ENCODE measurements at places on chromosomes 2 and 18. TPM values are rescaled to one million over a fixed set of nuclear protein-coding genes. Genes with fewer than 3 reads are reported as not detected.

DNA sequence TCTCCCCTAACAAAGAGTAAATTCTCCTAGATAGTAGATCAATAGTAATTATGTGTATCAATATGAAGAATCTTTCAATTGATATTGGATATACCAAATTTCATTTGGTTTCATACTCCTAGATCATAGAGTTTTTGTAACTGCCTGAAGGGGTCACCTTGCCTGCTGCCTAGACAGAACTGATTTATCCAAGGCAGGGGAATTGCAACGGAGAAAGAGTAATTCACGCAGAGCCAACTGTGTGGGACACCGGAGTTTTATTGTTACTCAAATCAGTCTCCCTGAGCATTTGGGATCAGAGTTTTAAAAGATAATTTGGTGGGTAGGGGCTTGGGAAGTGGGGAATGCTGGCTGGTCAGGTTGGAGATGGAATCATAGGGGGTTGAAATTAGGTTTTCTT is 92.2 kb upstream of the SLC8A1 start:
- no peak overlapping the region for H3K27ac ChIP-seq
- no peak overlapping the region for H3K4me3 ChIP-seq
- no peaks in the 10 kb centered on the region for H3K4me1 ChIP-seq
- DNase-seq: no peak

DNA sequence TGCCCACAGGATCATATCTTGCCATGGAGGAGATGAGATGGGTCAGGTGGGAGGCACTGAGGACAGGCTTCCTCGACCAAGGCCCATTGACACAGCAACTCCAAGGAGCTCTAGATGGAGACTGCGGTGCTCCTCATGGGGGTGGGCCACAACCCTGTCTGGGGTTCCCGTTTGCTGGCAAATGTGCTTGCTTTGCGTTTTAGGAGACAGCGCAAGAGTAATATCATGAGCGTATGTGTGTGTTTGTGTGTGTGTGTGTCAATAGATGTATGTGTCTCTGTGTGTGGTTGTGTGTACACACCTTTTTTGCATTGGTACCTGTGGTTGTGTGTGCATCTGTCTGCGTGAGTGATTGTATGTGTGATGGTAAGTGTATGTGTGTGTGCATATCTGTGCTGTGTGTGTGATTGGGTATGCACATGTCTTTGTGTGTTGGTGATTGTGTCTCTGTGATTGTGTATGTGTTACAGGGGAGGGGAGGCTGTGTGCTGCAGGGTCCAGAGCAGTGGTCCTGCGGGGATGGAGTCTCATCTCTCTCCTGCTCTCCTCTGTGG is 4.4 kb downstream of the FBLN7 start:
- no peaks in the 10 kb centered on the region for H3K4me1 ChIP-seq
- DNase-seq: no peak
- no peak overlapping the region for H3K4me3 ChIP-seq
- peaks cover 18% of the 10 kb centered on the region for H3K27me3 ChIP-seq
- peaks cover 13% of the 10 kb centered on the region for H3K36me3 ChIP-seq

GRCh38 chr2:155099784-155100183 is 401.3 kb downstream of the KCNJ3 start:
- no peak overlapping the region for H3K27ac ChIP-seq
- no peak for DNase-seq
- H3K36me3 ChIP-seq: peaks cover 24% of the 10 kb centered on the region
- peaks cover 5% of the 10 kb centered on the region for H3K4me1 ChIP-seq
- no peaks in the 10 kb centered on the region for H3K27me3 ChIP-seq
- H3K4me3 ChIP-seq: no peak overlapping the region

DNA sequence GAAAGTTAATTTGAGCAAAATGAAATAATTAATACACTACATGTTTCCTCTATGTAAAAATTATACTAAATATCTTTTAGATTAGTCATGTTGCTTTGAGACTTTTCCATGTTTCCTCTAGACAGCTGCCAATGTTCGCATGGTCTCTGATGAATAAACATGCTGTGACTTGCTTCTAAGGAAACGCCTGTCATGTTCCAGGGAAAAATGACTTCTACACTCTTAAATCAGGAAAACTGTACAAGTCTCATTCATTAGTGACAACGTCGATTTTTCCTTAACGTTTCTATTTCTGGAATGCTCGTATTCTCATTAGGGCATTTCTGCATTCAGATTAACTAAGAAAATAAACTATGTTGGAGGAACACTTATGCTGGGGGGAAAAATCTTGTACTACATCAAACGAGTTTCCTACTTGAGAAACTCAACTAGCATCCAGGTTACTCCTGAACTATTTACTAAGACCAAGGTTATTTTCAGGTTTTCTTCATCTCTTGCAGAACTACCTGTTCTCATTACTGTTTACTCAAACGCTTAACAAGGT is 1.6 kb downstream of the COBLL1 start:
- H3K27me3 ChIP-seq: peaks cover 3% of the 10 kb centered on the region
- H3K27ac ChIP-seq: no peak overlapping the region
- H3K36me3 ChIP-seq: no peaks in the 10 kb centered on the region
- peak overlapping the region; percentile 83 for H3K4me3 ChIP-seq
- DNase-seq: no peak

DNA sequence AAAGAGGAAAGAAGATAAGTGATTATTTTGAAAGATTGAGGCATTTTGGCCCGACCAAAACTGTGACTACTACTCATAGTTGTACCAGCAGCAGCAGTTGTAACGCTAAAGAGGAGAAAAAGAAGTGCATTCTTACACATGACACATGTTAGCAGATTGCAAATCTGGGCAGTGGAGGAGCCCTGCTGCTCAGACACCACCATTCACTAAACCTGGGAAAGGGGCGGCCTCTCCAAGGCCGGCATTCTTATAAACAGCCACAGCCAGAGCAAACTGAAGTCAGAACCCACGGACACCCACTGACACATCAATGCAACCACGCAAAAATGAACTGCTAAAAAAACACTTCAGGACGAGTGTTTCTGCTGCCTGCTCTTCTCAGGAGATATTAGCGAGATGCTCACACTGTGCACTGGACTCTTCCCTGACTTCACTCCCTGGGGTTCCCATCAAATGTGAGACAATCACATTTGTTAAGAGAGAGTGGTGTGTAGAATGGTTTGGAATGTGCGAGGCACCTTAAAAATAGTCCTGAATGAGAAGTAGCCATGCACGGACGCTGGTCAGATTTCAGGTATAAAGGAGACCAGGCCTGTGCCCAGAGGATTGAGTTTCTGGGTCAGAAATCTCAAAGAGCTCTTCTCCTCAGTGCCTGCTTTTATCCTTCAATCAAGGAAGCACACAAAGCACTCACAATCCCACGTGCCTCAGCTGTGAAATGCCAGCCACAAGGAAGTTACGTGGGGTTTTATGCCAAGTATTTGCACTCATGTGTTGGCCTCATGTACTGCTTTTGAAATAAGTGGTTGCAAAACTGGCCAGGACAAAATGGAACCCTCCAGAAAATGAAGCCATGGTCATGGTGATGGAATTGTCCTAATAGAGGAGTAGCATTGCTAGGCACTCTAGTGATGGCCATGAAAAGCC is 83.4 kb downstream of the MTCL1 start:
- no peak for DNase-seq
- peaks cover 9% of the 10 kb centered on the region for H3K27me3 ChIP-seq
- H3K4me3 ChIP-seq: no peak overlapping the region
- peak overlapping the region; percentile 9 for H3K27ac ChIP-seq

DNA sequence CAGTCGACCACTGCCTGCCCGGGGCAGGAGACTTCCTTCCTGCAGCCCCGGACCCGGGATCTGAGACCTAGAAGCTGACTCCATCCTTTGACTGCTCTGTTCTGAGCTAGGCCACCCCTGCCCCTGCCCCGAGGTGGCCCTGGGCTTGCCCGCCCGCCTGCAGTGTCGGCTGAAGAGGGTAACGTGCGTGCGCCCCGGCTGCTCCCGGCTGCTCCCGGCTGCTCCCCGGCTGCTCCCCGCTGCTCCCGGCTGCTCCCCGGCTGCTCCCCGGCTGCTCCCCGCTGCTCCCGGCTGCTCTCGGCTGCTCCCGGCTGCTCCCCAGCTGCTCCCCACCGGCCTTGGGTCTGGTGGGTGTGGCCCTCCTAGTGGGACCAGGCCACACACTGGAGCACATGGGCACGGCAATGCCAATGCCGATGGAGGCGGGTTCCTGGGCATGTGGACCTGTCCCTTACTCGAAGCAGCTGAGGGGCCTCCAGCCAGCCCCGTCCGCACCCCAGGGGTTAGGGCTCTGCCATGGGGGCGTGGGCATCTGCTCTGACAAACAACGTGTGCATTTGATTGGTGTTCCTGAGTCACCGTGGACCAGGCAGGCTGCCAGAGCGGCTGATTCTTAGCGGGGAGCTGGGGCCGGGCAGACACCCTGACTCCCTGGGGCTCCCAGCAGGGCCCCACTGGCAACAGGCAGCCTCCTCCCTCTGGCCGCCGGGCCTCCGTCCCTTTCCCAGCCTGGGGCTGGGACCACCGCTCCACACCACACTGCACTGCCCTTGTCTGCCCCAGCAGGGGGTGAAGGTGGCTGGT is 2.0 kb upstream of the GAL3ST2 start:
- H3K4me3 ChIP-seq: no peak overlapping the region
- DNase-seq: peak; percentile 20
- no peak overlapping the region for H3K27ac ChIP-seq
- H3K36me3 ChIP-seq: no peaks in the 10 kb centered on the region

GRCh38 chr2:64348386-64349130 is 105.4 kb upstream of the LGALSL start:
- H3K4me1 ChIP-seq: no peaks in the 10 kb centered on the region
- H3K36me3 ChIP-seq: peaks cover 7% of the 10 kb centered on the region
- no peak overlapping the region for H3K4me3 ChIP-seq
- H3K27ac ChIP-seq: no peak overlapping the region
- no peak for DNase-seq

DNA sequence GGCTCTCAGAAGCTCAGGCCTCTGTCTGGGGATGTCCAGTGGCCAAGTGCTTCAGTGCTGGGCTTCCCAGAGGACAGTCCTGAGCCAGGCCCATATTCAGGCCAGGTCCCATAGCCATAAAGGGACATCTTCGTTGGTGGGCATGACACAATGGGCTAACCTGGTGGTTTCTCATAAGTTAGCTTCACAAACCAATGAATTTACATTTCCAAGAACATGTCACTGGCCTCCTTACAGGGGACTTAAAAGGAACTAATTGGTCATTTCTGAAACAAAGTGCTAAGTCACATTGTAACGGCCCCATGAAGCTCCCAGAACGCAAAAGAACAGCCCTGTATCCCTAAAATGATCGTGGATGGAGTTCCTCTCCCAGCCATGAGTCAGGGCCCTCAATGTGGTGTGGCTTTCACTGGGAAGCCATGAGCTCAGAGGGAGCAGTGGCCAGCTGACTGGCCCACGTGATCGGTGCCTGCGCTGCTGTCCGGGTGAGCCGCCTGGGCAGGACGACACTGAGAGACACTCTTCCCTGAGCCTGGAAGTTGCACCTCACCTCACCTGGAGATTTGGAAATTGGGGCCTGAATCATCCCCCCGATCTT is 163.7 kb upstream of the APCDD1 start:
- H3K4me3 ChIP-seq: no peak overlapping the region
- peaks cover 10% of the 10 kb centered on the region for H3K36me3 ChIP-seq
- H3K4me1 ChIP-seq: peaks cover 22% of the 10 kb centered on the region
- no peak overlapping the region for H3K27ac ChIP-seq

DNA sequence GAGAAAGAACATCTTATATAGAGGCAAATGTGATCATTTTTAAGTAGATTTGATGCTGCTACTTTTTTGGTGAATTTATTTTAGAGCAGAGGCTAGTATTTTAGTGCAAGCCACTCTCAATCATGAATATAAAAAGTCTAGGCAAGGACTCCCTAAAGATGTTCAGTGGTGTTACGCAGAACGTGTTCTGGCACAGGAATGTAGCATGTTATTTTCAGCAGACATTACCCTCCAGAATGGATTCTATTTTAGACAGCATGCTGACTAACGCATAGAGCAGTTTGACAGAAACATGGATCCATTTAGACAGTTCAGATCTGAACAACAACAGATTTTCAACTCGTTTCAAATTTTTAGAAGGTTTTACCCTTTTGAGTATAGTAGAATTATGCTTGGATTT is 54.1 kb downstream of the DSC3 start:
- H3K27me3 ChIP-seq: peaks cover 3% of the 10 kb centered on the region
- no peak for DNase-seq
- no peaks in the 10 kb centered on the region for H3K36me3 ChIP-seq

DNA sequence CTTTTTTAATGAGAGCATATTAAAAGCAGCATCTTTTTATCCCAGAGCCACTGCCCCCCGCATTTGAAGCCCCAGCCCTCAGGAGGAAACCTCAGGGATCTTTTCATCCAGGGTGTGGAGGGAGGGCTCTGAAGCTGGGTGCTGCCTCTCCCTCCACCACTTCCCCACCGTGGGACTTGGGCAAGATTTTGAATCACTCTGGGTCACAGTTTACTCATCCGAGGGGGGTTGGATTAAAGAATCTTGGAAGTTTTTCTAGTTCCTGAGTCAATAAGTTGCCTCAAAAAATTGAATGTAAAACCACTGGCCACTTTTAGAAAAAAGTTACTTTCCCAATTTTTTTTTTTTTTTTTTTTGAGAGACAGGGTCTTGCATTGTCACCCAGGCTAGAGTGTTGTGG is 62.0 kb upstream of the ANKRD44 start:
- H3K27ac ChIP-seq: no peak overlapping the region
- H3K4me1 ChIP-seq: no peaks in the 10 kb centered on the region
- H3K4me3 ChIP-seq: no peak overlapping the region
- H3K36me3 ChIP-seq: peaks cover 6% of the 10 kb centered on the region

GRCh38 chr2:141933226-141933625 is 197.6 kb downstream of the LRP1B start:
- no peak overlapping the region for H3K4me3 ChIP-seq
- H3K4me1 ChIP-seq: peaks cover 5% of the 10 kb centered on the region
- no peaks in the 10 kb centered on the region for H3K27me3 ChIP-seq
- H3K36me3 ChIP-seq: peaks cover 5% of the 10 kb centered on the region
- no peak overlapping the region for H3K27ac ChIP-seq
- DNase-seq: no peak

GRCh38 chr18:49510393-49511115 is 23.5 kb upstream of the C18orf32 start:
- peak; percentile 41 for DNase-seq
- H3K4me3 ChIP-seq: no peak overlapping the region
- H3K4me1 ChIP-seq: no peaks in the 10 kb centered on the region
- H3K27me3 ChIP-seq: peaks cover 3% of the 10 kb centered on the region

DNA sequence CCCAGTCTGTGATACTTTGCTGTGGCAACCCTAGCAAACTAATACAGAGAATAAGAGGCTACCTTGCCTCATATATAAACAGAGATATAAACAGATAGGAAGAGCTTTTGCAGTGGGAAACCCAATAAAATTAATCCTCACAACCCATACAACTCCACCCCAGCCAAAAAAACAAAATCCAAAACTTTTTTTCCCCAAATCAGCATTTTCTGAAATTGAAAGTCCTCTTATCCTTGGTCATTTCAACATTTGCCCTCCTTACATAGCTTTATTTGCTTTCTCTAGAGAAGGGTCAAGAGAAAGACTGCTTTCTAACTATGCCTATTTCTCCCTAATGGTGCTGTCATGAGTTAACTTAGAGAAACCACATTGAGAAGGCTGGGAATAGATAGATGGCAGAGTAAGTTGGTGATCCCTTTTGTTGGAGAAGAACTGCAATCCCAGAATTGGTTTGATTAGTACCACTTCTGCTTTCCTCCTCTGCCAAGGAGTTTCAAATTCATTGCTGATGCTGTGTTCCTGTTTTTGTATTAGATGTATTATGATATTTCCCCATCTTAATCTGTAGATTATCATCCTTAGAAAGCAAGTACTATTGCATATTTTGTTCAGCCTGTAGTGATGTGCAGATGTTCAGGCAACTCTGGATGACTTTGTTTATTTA is 76.5 kb upstream of the B3GNT2 start:
- H3K27me3 ChIP-seq: no peaks in the 10 kb centered on the region
- no peak overlapping the region for H3K4me3 ChIP-seq
- no peaks in the 10 kb centered on the region for H3K4me1 ChIP-seq
- H3K36me3 ChIP-seq: no peaks in the 10 kb centered on the region
- no peak overlapping the region for H3K27ac ChIP-seq

RAPGEF4 gene
- 8.7 TPM for total RNA-seq

STEAP3 gene
- 2.1 TPM for total RNA-seq

KCNG2 gene
- total RNA-seq: 1.6 TPM

GYPC gene
- total RNA-seq: 2.0 TPM

SPAG16 gene
- 18.1 TPM for total RNA-seq

IL1R2 gene
- total RNA-seq: not detected
